Stimulated activated CD4-positive, alpha-beta T cell treated with anti-CD3 and anti-CD28 coated beads, Interleukin-4, amount 100 ng/mL, for 4 hours (primary cell): ENCODE measurements at places on chromosomes 6 and 20.

GRCh38 chr20:32626859-32627636 is 41.9 kb upstream of the NOL4L start:
- DNase-seq = no peak

- DNase-seq = no peak
Observed at GRCh38 chr6:8432614-8433013, 2.7 kb downstream of the SLC35B3 start.

GRCh38 chr6:27743787-27744186 is 168.4 kb downstream of the OR2B2 start:
- DNase-seq = no peak

DNA sequence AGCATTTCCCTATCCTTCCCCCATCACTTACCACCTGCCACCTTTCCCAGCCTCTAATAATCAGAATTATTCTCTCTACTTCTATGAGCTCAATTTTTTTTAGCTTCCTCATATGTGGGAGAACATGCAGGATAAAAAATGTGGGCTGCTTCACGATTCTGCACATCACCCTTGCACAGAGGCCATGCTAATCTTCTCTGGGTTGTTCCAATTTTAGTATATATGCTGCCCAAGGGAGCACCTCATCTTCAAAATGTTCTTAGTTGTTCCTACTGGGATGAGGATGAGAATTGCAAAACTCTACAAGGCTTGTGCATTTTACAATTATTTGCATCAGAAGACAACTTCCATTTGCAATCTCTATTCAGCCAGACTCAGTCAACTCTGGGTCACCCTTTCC is 58.1 kb downstream of the LAMA4 start:
- DNase-seq = no peak

DNA sequence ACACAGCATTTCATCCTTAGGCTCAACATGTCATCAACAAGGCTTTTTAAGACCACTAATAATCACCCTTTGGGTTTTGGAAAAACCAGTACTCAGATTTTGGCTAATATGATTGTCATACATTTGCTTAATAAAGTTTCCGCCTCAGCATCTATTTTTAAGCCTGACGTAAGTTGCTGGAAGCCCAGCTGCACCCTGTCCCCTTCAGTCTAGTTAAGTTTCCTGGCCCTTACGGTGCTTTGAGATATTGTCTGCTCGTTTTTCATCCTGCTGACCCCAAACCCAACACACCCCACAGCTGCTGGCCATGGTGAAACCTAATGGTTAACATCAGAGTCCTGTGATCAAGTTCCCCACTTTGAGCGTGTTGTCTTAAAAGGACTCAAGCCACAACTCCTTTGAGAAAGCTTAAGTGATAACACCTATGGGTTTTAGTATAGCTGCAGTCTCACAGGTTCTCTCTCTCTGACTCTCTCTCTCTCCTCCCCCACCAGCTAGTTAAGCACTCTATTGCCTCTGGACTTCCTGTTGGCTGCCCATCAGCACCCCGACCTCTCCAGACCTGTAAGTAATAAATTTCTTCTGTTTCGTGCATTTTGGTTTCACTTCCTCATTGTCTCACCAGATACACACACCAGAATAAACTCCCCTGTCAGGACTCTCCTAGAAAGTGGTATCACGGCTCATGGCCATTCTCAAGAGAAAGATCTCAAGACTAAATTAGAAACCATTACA is 802.0 kb downstream of the C6orf118 start:
- DNase-seq = no peak

DNA sequence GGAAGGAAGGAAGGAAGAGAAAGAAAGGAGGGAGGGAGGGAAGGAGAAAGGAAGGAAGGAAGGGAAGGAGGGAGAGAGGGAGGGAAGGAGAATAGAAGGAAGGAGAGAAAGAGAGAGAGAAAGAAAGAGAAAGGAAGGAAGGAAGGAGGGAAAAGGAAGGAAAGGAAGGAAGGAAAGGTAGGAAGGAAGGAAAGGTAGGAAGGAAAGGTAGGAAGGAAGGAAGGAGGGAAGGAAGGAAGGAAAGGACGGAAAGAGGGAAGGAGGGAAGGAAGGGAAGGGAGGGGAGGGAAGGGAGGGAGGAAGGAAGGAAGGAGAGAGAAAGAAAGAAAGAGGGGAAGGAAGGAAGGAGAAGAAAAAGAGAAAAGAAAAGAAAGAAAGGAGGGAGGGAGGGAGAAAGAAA is 47.0 kb upstream of the TFAP2A start:
- DNase-seq = no peak

GRCh38 chr6:99590728-99591672 is 15.6 kb upstream of the PRDM13 start:
- no peak for DNase-seq

DNA sequence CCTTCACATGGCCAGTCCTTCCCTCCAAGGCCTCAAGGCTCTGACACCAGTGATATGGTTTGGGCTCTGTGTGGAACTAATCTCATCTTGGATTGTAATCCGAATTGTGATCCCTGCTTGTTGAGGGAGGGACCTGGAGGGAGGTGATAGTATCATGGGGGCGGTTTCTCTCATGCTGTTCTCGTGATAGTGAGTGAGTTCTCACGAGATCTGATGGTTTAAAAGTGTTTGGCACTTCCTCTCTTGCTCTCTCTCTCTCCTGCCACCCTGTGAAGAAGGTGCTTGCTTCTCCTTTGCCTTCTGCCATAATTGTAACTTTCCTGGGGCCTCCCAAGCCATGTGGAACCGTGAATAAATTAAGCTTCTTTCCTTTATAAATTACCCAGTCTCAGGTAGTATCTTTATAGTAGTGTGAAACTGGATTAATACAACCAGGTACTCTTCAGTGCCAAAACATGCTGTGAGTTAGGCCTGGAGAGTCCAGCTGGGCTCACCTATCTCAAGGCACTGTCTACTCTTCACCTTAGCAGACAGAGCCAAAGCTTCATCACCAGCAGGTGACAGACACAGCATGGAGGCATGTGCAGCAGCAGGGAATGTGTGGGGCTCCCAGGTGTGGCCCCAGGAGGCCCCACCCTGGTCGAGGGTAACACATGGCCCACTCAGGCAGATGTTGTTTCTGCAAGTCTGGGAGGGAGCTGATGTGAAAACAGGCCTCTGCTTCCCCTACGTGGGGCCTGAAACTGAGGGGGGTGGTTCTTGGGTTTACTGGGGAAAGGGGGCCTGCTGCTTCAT is 97.5 kb upstream of the CDYL start:
- DNase-seq = no peak

DNA sequence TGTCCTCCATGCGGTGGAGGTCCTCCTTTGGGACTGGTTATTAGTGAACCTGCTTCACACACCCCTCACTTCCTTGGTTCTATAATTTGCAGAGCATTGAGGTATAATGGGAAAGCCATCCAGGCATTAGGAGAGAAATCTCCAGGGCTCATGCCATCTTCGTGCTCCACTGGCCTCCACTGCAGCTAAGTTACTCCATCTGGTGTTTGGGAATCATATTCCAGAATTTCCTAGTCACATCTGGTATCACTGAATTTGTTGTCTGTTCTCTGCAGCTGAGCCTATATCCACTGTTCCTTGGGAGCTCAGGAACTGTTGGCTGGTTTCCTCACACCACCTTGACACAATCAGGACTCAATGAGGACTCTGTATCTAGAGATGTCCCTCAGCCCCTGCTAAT is 173.0 kb upstream of the TSHZ2 start:
- DNase-seq = no peak

GRCh38 chr6:41111017-41111416 is 38.2 kb downstream of the NFYA start:
- DNase-seq = no peak

- DNase-seq = no peak
Observed at GRCh38 chr6:20719980-20720379, 185.7 kb downstream of the CDKAL1 start.

- no peak for DNase-seq
Observed at GRCh38 chr20:34974246-34974645, 18.6 kb downstream of the MYH7B start.
